ENCODE measurements at places on chromosomes 16 and 17.
A peak's percentile ranks its signal among the peaks of the same experiment; 100 is the strongest.

- no peak for DNase-seq
These were observed 7.0 kb downstream of the TERF2 start for GRCh38 chr16:69378760-69379159.

DNA sequence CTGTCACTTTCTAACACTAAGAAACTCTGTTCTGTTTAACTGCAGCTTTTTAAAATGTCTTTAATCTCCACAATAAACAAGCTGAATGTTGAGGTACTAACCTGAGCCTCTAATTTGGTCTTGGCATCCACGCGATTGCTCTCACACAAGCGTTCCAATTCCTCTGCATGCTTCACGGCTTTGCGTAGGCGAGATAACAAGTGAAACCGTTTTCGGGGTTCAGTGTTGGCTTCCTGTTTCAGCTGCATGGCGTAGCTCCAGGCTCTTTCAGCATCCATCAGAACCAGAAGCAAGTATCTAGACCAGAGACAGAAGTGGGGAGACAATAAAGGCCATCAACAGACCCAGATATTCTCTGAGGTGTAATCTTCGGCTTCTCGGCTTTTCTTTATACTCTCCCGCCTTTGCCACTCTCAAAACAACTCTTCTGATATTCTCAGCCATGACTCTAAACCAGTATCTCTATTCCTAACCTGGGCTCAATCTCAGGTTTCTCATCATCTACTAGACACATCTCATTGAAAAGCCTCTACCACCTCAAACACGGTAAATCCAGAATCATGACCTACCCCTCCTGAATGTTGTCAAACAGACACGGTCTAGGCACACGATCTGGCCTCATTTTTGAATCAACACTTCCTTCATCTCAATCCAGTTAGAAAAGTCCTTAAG is 8.3 kb downstream of the SRP68 start:
- no peak for DNase-seq

DNA sequence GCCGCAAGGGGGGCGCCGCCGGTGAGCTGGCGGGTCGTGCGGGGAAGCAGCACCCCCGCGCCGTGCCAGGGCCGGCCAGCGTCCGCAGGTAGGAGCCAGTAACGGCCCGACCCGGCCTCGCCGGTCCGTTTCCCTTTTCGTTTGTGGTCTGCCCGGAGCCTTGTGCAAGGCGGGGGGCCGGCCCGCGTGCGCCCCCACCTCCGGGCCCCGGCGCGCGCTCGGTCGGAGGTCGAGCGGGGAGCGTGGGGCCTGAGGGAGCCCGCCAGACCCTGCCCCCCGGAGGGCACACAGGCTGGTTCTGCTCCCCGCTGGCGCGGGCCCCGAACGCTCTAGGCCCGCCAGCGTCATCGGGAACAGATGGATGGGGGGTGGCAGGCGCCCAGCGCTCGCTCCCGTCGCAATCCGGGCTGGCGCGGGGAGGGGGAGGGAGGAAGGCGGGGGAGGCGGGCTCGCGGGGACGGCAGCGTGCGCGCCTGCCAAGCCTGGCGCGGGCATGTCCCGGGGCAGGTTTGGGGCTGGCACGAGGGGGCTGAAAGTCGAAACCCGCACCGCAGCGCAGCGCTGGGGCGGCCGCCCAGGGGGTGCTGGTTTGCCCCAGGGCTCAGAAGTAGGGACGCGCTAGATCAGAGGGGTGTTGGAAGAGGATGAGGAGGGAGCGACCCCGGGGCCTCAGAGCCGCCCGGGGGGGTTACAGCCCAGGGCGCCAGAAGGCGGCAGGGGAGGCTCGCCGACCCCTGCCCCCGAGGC is 1.5 kb upstream of the GSE1 start:
- DNase-seq = peak; percentile 92

DNA sequence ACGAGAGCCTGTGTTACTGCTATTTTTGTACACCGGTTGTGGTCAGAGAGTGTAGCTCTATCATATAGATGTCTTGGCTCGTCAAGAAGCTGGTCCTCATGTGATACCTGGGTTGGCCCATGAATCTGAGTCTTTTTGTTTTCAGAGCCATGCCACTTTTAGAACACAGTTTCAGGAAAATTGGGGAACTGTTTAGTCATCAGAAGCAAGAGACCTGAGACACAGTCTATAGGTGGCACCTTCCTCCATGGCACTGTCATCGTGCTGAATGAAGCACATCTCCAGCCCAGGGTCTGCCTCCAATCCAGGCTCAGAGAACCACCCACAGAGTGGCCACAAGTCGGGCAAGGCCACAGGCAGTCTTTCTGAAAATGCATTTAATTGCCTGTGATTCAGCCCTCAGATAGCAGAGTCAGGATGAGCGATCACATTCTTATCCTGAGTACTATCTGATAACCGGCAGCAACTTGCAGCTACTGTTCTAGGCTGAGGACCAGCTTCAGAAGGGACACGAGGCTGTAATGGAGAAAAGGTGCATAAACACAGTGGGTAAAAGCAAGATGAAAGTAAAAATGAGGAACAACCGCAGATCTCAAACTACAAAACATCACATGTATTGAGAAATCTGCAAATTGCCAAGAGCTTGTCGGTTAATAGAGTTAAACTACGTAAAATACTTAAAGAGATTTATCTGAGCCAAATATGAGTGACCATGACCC is 14.2 kb upstream of the HAPSTR1 start:
- no peak for DNase-seq

- DNase-seq = peak; percentile 41
These were observed 390 bp downstream of the MNT start for GRCh38 chr17:2400474-2400866.

Data from NCI-H2171 treated with DMSO at 0.1 percent for 48 hours (cell line).